Muscle of back (tissue), 13 donors: ENCODE measurements at places on chromosomes 12 and 14. TPM values are rescaled to one million over a fixed set of nuclear protein-coding genes. Genes with fewer than 3 reads are reported as not detected.
A peak's percentile ranks its signal among the peaks of the same experiment; 100 is the strongest.

The PAH gene
- not detected for polyA plus RNA-seq

The CLBA1 gene
- polyA plus RNA-seq: 6.1 TPM

DNA sequence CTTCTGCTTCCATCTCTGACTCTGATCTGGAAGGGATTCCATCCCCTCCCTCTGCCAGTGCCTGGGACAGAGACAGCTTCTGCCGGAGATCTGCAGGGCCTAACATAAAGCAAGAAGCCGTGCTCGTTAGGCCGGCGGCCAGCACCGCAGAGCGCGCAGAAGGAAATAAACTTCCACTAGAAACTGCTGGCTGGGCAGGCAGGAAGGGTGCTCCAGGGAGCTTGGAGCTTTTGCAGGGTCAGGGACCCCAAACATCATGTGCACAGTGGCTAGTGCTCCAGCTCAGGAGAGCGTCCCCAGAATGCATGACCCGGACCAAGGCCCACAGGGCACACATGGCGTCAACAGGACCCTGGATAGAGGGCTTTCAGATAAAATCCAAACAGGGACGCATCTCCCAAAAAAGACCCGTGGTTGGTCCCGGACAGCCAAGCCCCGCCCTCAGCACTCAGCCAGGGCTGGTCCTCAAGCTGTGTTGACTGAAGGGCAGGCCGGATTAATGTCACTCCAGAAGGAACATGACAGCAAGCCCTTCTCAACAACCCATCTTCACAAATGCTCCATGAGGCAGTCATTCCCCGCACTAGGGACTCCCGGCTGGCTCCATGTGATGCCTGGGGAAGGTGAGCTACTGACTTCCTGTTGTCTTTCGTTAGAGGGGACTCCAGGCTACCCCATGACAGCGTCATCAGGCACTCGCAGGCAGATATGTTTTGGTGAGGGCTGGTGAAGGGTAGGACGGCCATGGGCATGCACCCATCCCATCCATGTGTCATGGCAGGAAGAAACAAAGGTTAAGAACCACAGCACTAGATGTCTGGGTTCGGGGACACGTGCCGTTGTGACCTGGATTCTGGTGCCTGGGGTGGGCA, 121.5 kb downstream of the CALM1 start:
- DNase-seq: peak; percentile 86

GRCh38 chr14:50030036-50030435, 86.3 kb downstream of the VCPKMT start:
- DNase-seq: no peak

The TRPV4 gene
- polyA plus RNA-seq: 0.71 TPM

GRCh38 chr12:109836916-109837315, 3.7 kb upstream of the TRPV4 start:
- no peak for DNase-seq

The SRSF9 gene
- 80.3 TPM for polyA plus RNA-seq

DNA sequence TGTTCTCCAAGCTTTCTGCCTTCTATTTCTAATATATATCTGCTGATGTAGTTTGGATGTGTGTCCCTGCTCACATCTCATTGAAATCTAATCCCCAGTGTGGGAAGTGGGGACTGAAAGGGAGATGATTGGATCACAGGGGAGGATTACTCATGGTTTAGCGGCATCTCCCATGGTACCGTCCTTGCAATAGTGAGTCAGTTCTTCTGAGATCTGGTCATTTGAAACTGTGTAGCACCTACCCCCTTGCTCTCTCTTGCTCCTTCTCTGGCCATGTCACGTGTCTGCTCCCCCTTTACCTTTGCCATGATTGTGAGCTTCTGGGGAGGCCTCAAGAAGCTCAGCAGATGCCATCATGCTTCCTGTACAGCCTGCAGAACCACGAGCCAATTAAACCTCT, 26.2 kb upstream of the ALX1 start:
- DNase-seq: no peak

DNA sequence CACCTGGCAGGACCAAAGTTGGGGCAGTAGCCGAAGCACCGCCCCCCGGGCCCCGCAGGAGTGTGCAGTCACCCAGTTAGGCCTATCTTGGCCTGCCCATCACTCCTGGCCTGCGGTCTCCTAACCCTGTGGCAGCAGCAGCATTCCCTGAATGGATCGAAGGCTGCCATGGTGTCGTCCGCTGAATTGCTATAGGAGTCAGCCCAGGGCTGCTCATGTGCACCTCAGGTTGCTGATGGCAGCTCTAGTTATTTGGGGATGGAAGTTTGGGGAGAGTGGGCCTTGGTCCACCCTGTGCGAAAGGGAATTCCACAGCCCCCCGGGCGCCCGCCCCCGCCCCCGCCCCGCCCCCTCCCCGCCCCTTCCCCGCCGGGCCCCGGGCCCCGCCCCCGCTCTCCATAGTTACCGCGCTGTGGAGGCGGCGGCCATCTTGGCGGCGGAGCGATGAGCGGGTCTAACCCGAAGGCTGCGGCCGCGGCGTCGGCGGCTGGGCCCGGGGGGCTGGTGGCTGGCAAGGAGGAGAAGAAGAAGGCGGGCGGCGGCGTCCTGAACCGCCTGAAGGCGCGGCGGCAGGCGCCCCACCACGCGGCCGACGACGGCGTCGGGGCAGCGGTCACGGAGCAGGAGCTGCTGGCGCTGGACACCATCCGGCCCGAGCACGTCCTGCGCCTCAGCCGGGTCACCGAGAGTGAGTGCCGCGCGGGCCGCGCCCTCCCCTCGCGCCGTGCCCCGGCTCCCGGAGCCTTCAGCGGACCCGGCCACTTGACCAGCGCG, at the start of gene UNC119B:
TSS of gene UNC119B (plus strand) at position 428 of the 774 bp plus-strand sequence. CDS start at position 445, 17 bp downstream.
- peak; percentile 52 for DNase-seq
